ENCODE measurements at places on chromosomes 4 and X. TPM values are rescaled to one million over a fixed set of nuclear protein-coding genes. Genes with fewer than 3 reads are reported as not detected.

The APLN gene
- polyA plus RNA-seq = 0.32 TPM

The LUZP4 gene
- not detected for polyA plus RNA-seq

The NAA11 gene
- polyA plus RNA-seq = 0.02 TPM

The TMEM144 gene
- 1.4 TPM for polyA plus RNA-seq

The PIGA gene
- polyA plus RNA-seq = 13.5 TPM

The FAM184B gene
- polyA plus RNA-seq = 0.09 TPM

The CLNK gene
- 2.6 TPM for polyA plus RNA-seq

The NUP62CL gene
- 3.0 TPM for polyA plus RNA-seq

The ATOH1 gene
- 0.32 TPM for polyA plus RNA-seq

The SUPT20HL1 gene
- 0.02 TPM for polyA plus RNA-seq

The IDS gene
- polyA plus RNA-seq = 33.5 TPM

DNA sequence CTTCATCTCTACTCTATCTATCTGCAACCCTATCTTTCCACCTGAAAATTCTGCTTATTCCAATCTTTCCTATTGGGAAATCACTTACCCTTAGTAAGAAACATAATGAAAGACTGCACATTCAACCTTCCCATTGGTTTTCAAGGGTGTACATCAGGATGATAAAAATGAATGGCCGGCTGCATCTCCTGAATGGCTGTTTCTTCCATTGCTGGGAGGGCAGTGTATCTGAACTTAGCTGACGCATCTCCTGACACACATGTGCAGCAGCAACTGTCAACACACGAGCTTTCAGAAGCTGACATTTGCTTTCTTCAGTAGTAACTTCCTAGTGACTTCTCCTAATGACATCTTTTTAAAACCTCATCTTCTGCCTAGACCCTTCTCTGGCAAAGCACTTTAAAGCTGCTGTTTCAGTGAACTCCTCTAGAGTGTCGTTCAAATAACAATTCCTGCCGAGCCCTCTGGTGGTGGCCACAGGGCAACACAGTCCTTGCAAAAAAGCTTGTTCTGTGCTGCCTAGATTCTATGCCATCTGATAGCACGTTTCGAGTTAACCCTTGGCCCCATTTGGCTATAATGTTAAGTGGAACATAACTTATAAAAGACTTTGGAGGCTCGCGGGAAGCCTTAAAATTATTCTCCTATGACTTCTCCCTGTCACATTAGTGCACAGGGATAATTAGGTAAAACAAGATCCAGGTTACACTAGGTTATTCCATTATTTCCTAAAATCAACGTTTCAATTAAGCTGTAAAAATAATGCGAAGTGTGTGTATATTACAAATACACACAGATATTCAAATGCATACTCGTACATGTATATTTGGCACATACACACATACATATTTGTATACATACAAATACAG lies 2340.7 kb downstream of the PCDH7 start:
- DNase-seq = peak; percentile 1

DNA sequence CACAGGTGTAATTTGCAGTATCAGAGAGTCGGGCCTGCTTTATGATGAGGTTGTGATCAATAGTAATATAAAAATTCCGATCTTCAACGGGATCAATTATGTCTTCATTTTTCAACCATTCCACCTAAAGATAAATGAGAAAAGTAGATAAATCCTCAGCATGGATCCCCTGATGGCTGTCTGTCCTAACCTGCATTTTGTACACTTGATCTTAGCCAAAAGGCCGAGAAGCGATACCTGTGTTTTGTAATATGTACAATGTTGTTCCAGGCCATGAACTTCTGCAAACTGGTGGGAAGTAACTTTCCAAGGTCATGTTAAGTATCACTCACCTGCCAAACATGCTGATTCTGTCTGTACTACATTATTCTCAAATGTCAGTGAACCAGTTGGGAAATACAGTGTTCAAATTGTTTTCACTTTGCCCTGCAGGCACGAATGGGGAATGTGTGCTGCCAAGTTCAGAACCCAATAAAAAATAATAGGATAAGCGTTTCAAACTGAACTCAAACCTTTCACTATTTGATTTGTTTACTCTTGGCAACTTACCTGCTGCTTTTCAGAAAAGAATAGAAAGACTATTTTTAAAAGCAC lies 298.1 kb downstream of the UNC5C start:
- no peak for DNase-seq

- no peak for DNase-seq
Observed at GRCh38 chrX:2261831-2262667, 238.7 kb downstream of the DHRSX start.

- no peak for DNase-seq
Observed at GRCh38 chr4:154024097-154024694, 235.3 kb upstream of the SFRP2 start.

- DNase-seq = no peak
Observed at GRCh38 chr4:153217440-153217839, 13.2 kb downstream of the TRIM2 start.

- no peak for DNase-seq
Observed at GRCh38 chr4:142360657-142361056, 485.4 kb downstream of the INPP4B start.

GRCh38 chrX:45756557-45756956 lies 555.9 kb upstream of the DIPK2B start:
- DNase-seq = no peak

DNA sequence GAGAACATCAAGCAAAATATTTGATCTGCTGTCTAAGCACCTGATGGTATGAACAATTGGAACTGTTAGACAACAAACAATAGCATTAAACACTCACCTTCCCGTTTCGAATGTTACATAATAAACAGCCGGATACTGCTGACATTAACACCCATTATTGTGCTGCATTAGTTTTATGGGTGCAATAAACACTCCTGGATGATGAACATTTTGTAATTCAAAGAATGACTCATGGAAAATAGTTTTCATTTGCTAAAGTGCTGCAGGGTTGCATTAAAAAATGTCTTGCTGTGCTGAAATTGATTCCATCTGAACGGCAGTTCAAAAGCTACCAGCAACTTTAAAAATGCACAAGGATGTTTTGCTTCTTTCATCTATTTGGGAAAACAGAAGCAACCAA lies 100.8 kb upstream of the SORBS2 start:
- no peak for DNase-seq

DNA sequence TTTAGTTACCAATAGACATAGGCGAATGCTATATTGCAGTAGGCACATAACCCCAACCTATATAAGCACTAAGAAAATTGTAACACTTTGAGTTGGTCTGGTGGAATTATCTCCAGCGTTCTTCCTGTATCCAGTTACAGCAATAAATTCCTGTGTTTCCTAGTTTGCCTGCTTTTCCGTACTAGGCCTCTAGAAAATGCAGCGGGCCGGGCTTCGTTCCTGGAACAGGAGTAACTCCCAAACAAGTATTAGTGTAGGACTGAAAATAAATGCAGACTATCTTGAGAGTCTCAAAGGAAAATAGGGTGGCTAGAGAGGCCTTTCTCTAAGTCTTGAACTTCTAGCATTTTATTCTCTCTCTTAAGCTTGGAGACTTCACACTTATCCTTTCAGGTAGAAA lies 159.8 kb downstream of the OR13H1 start:
- no peak for DNase-seq

- DNase-seq = no peak
Observed at GRCh38 chr4:68287704-68288392, 42.4 kb upstream of the TMPRSS11B start.

DNA sequence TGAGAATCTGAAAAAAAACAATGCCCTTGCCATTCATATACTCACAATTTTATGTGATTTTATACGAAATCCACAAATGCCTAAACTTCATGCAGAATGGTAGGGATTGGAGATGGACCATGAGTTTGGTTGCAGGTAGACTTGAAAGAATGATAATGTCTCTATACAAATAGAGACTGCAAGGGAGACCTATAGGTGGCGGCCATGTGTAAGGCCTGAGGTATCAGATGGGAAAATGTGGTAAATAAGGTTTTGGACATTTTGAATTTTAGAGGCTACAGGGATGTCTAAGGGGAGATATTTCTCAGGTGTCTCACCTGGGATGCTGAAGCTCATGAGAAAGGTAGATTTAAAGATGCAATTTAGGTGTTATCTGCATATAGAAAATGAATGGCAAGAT lies 78.0 kb downstream of the GABRB1 start:
- no peak for DNase-seq

GRCh38 chr4:53119680-53120079 lies 246.2 kb downstream of the SCFD2 start:
- no peak for DNase-seq

- DNase-seq = no peak
Observed at GRCh38 chrX:14496674-14497073, 32.7 kb upstream of the GLRA2 start.

- DNase-seq = no peak
Observed at GRCh38 chr4:104279744-104280143, 214.9 kb downstream of the CXXC4 start.
